RWPE1 (cell line): ENCODE measurements at places on chromosomes 16 and 17.

DNA sequence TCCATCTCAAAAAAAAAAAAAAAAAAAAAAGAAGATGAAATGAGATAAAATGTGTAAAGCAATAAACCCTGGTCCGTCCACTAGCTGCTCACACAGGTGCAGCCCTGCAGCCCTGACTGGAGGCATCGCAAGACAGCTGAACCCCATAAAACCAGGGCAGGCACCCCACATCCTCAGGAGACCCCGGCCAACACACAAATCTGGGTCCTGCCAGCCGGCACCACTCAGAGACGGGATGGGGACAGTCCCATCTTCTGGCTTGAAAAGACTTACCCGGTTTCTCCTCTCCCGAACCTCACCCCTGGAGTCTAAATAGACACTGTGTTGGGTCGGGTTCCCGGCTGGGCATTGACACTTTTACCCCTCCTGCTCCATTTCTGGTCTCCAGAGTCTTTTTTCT lies 52.7 kb upstream of the TNRC6C start:
- no peak for DNase-seq

DNA sequence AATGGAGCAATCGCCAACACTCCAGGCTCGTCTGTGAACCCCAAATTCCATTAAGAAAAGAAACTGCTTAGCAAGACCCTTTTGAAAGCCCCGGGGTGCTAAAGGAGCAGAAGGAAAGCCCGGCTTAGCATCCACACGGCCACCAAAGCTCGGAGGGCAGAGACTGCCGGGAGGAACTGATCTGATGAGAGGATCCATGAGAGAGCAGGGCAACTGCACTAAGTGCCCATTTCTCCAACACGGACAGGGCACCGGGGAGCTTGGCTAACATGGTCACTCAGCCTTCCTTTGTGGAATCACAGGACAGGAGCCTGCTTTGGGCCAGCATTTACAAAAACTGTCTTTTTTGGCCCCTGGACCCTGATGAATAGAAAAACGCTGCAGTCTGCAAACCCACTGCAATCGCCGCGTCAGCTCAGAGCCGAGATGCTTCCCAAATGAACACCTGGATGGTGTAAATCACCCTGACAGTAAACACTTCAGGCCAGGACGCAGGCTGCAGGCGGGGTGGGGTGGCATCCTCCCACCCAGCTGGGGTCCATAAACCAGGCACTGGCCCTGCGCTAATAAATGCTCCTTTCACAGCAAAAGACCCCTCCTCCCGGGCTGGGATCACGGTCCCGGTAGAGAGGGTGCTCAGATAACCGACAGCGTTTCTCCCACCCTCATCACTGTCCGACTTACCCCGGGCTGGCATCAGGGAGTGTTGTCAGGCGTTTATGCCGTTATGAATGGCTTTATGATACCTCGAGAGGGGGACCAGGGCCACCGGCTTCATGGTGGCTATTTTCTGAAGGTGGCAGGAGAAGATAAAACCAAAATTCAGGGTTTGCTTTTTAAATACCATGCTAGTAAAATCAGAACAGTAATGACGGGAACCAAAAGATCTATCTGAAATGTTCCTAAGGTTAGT lies 299.5 kb downstream of the IRF8 start:
- no peak for DNase-seq

GRCh38 chr17:57368637-57369336 lies 112.5 kb downstream of the MSI2 start:
- no peak for DNase-seq

DNA sequence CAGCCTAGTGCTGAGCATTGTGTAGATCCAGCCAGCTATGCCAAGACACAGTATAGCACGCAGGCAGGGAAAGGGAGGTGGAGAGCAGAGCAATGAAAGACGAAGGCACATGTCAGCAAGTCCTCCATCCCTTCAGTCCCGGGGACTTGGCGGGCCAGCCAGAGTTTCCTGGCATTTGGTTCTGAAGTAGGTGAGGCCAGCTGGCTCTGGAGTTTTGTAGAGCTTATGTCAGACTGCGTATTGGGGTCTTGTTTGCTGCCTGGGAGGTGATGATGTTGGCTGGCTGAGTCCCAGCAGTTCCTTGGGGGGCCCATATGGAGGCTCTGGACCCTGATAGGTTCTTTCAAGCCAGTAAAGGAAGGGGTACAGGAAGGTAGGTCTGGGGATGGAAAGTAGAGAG lies 55.7 kb upstream of the AKTIP start:
- no peak for DNase-seq

- no peak for DNase-seq
These were observed 20.8 kb downstream of the ZFPM1 start for GRCh38 chr16:88473666-88474534.

- no peak for DNase-seq
These were observed 49.2 kb upstream of the WSCD1 start for GRCh38 chr17:6021011-6021400.

DNA sequence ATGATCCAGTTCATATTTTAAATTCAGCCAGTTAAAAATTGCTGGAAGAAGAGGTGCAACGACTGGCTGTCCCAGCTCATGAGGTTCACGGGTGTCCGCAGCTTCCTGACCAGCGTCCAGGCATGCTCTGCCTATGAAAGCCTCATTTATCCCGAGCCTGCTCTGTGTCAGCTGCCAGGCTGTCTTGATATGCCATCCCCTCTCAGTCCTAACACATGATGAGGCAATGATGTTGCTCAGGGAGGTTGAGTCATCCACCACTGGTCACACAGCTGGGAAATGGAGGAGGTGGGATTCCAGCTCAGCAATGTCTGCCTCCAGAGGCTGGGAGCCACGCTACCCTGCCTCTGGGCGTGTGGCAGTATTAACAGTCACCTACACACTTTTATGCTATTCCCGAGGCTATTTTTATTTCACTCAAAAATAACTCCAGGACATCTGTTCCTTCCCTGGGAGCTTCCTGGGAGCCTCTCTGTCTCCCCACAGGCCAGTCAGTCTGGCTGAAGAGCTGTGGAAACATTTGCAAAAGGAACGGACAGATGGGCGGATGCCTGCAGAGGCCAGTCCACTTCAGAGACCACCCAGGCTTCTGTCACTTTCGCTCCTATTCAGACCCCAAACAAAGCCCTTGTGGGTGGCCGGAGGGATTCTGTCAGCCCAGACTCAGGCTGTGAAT lies 22.5 kb downstream of the RAB11FIP4 start:
- peak; percentile 49 for DNase-seq
